WTC11 (cell line): ENCODE measurements at places on chromosomes 5 and 9. TPM values are rescaled to one million over a fixed set of nuclear protein-coding genes. Genes with fewer than 3 reads are reported as not detected.

DNA sequence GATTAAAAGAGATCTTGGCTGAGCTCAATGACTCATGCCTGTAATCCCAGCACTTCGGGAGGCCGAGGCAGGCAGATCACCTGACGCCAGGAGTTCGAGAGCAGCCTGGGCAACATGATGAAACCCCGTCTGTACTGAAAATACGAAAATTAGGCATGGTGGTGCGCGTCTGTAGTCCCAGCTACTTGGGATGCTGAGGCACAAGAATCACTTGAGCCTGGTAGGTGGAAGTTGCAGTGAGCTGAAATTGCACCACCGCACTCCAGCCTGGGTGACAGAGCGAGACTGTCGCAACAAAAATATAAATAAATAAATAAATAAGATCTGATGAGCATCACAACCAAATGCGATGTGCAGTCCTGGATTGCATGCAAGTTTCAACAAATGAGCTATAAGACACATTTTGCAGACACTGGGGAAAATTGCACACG is 8.7 kb upstream of the ENG start:
- H3K36me3 ChIP-seq: no peaks in the 10 kb centered on the region
- no peak overlapping the region for H3K4me3 ChIP-seq
- DNase-seq: no peak
- H3K27ac ChIP-seq: peak overlapping the region; percentile 60; the same call in 1 of the 2 replicates
- 0 out of 2 replicates have a peak, but pooled peaks cover under 1% of the 10 kb centered on the region for H3K4me1 ChIP-seq
- H3K27me3 ChIP-seq: no peaks in the 10 kb centered on the region

DNA sequence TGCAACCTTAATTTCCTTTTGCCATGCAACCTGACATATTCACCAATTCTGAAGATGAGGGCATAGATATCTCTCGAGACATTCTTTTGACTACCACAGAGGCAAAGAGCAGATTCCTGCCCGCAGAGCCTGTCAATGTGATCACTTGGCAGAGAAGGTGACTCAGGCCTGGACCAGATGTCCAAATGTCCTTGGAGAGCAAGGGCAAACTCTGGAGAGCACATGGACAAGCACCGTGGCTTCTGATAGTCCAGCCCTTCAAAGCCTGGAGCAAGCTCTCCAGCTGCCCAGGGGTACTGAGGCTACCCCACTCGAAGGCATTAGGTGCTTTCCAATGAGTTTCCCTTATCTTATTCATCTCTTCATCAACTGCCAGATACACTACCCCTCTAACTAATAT is 50.4 kb upstream of the ALDH1B1 start:
- no peaks in the 10 kb centered on the region for H3K36me3 ChIP-seq
- H3K4me1 ChIP-seq: peaks cover 10% of the 10 kb centered on the region
- H3K27me3 ChIP-seq: peaks cover 31% of the 10 kb centered on the region
- DNase-seq: no peak
- no peak overlapping the region for H3K4me3 ChIP-seq

- H3K27me3 ChIP-seq: no peaks in the 10 kb centered on the region
- peaks cover 33% of the 10 kb centered on the region for H3K4me1 ChIP-seq
- H3K4me3 ChIP-seq: no peak overlapping the region
- no peak for DNase-seq
- no peaks in the 10 kb centered on the region; the same call in 1 of the 2 replicates for H3K36me3 ChIP-seq
Observed at GRCh38 chr5:119948162-119948561, 318.8 kb downstream of the FAM170A start.

DNA sequence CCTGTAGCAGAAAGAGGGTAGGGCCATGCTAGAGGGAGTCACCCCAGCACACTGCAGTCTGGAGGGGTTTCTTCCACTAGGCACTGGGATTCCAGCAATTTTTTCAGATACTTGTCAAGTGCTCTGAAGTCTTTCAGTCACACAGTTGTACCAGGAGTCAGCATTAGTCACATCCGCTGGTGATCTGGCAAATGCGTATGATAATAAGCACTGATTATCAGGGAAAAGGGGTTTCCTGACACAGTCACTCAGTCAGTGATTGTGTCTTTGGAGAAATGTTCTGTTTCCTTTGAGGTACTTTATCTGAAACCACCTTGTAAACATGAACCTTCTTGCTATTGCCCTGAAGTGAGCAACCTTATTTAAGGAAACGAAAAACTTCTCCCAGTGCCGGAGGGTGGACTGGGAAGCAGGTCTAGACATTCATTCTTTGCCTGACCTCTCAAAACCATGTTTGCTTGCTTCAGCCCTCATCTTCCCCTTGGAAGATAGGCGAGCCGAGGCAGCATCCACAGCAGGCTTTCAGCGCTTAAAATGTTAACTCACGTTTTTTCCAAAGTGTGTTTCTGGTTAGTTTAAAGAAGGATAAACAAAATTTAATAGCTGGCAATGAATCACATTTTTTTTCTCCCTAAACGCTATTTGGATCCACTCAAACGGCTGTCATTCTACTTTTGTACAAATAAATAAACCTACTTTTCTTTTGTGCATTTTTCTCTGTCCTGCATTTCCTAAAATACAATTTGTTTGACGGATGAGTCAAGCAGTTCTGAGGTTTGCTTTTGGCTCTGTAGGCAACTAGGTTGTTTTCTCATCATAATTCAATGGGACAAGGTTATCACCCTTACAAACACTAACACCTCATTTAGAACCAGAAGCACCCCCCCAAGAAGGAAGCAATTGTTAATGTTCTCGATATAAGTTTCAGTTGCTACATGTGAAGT is 77.7 kb downstream of the FOXD1 start:
- no peak overlapping the region for H3K27ac ChIP-seq
- no peak overlapping the region for H3K4me3 ChIP-seq
- no peak for DNase-seq
- peaks cover 17% of the 10 kb centered on the region for H3K4me1 ChIP-seq

DNA sequence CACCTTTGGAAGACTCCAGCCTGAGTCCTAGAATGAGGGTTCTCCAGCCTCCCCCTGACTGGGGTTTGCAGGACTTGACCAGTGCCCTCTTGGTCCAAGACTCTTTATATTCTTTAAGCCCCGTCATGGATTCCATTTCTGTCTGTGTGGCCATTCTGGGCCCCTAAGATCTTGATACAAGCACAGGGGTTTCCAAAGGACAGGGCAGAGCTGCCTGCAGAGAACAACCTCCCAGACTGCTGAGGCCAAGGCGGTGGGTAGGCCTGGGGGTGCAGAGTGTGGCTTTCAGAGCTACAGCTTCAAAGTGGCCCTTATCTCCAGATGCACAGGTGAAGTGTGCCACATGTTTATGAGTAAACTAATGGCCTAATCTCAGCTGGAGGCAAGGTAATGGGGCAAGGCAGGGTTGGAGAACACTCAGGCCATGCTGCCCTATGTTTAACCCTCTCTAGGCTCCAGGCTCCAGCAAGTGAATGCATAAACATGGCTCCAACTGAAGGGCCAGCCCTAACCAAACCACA is 32.1 kb downstream of the FOXI1 start:
- H3K27me3 ChIP-seq: no peaks in the 10 kb centered on the region
- H3K4me1 ChIP-seq: no peaks in the 10 kb centered on the region
- H3K36me3 ChIP-seq: no peaks in the 10 kb centered on the region
- no peak overlapping the region for H3K4me3 ChIP-seq
- H3K27ac ChIP-seq: no peak overlapping the region

GRCh38 chr9:134564431-134565170 is 77.0 kb upstream of the COL5A1 start:
- H3K36me3 ChIP-seq: 0 out of 2 replicates have a peak, but pooled peaks cover 7% of the 10 kb centered on the region
- no peak overlapping the region for H3K27ac ChIP-seq
- no peak for DNase-seq
- no peaks in the 10 kb centered on the region for H3K4me1 ChIP-seq
- peaks cover 3% of the 10 kb centered on the region for H3K27me3 ChIP-seq
- H3K4me3 ChIP-seq: no peak overlapping the region

DNA sequence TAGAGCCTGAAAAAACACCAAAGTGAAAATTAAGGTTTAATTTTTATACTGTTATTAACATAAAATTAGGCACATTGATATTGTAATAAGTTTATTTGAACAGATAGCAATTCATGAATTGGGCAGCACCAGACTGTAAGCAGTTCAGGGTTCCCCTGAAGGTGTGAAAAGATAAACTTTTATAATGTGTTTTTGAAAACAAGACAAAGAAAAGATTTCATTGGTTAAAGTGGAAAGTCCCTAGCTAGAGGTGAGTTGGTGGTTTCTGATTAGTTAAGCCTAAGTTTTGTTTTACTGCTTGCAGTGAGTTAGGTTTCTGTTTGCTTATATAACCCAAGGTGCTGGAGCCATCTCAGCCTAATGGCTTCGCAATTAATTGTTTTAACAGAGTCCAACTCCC is 96.5 kb upstream of the RPS23 start:
- no peak overlapping the region for H3K27ac ChIP-seq
- DNase-seq: no peak
- H3K4me1 ChIP-seq: peaks cover 6% of the 10 kb centered on the region
- H3K36me3 ChIP-seq: peaks cover 14% of the 10 kb centered on the region
- H3K27me3 ChIP-seq: no peaks in the 10 kb centered on the region; the same call in 1 of the 2 replicates
- H3K4me3 ChIP-seq: no peak overlapping the region

- no peak overlapping the region for H3K27ac ChIP-seq
- no peak overlapping the region for H3K4me3 ChIP-seq
- H3K4me1 ChIP-seq: peaks cover 14% of the 10 kb centered on the region
Observed at GRCh38 chr5:31794009-31794408, 155.1 kb downstream of the PDZD2 start.

GRCh38 chr5:98770911-98771322 is 2.5 kb upstream of the RGMB start:
- no peak overlapping the region for H3K27ac ChIP-seq
- H3K4me3 ChIP-seq: peak overlapping the region; percentile 94
- peaks cover 9% of the 10 kb centered on the region for H3K27me3 ChIP-seq
- peaks cover 16% of the 10 kb centered on the region for H3K36me3 ChIP-seq
- H3K4me1 ChIP-seq: peaks cover 51% of the 10 kb centered on the region

DNA sequence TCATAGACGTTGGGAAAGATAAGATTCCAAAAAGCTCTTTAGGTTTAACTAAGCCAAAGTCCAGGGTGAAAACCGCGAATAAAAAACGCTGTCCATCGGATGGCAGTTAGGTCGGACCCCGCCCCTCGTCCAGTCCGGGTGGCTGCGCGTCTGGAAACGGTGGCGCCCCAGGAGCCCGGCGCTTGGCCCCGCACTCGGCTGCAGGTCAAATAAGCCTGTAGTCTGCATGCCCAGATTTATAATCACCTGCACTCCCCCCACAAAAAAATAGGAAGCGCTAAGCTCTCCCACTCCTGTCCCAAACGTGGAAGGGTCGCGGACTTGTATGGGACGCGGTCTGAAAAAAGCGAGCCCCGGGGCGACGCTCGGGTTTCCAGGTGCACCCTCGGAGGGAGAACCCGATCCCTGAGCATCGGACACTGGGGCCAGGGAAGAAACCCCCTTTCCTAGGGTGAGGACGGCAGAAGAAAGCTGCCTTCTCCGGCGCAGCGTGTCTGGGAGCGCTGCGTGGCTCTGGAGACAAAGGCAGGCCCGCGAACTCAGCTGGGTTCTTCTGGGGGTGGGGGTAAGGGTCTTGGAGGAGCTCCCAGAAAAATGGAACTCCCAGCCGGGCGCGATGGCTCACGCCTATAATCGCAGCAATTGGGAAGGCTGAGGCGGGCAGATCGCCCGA is 923 bp upstream of the ZBTB5 start:
- peaks cover 37% of the 10 kb centered on the region for H3K4me1 ChIP-seq
- peak overlapping the region; percentile 98 for H3K4me3 ChIP-seq
- no peaks in the 10 kb centered on the region for H3K27me3 ChIP-seq
- H3K36me3 ChIP-seq: peaks cover 8% of the 10 kb centered on the region

DNA sequence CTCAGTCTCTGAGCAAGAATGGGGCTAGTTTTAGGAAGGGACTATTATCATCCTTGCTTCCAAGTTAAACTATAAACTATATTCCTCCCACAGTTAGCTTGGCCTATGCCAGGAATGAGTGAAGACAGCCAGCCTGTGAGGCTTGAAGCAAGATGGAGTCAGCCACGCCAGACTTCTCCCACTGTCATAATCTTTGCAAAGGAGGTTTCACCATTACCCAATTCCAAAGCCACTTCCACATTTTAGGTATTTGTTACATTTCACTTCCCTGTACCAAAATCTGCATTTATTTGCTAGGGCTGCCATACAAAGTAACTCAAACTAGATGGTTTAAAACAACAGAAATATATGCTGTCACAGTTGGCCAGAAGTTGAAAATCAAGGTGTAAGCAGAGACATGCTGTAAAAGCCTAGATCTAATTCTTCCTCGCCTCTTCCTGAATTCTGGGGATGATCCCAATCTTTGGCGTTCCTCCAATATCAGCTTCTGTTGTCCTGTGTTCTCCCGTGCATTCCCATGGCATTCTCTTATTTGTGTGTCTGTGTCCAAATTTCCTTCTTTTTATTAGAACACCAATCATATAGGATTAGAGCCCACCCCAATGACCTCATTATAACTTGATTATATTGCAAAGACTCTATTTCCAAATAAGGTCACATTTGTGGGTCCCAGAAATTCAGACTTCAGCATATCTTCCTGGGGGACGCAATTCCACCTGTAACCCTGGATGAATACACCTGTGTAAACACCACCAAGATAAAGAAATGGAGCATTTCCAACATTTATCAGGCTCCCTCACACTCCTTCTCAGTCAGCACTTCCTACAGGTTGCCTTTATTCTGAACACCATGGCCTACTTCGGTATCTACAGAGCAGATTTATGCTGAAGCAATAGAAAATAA is 126.8 kb downstream of the GCNT1 start:
- no peaks in the 10 kb centered on the region for H3K36me3 ChIP-seq
- DNase-seq: no peak
- no peaks in the 10 kb centered on the region for H3K27me3 ChIP-seq
- no peak overlapping the region for H3K4me3 ChIP-seq
- H3K27ac ChIP-seq: no peak overlapping the region
- H3K4me1 ChIP-seq: peaks cover 7% of the 10 kb centered on the region

GRCh38 chr9:118170032-118170955 is 466.1 kb downstream of the TLR4 start:
- DNase-seq: peak; percentile 66
- H3K36me3 ChIP-seq: no peaks in the 10 kb centered on the region
- H3K27ac ChIP-seq: no peak overlapping the region
- no peak overlapping the region for H3K4me3 ChIP-seq
- peaks cover 7% of the 10 kb centered on the region for H3K4me1 ChIP-seq
- H3K27me3 ChIP-seq: no peaks in the 10 kb centered on the region; the same call in 1 of the 2 replicates

GRCh38 chr5:122375801-122376200 is 63.8 kb downstream of the SNCAIP start:
- no peak overlapping the region for H3K27ac ChIP-seq
- H3K4me3 ChIP-seq: no peak overlapping the region
- no peak for DNase-seq
- H3K4me1 ChIP-seq: peaks cover 9% of the 10 kb centered on the region; the same call in 1 of the 2 replicates
- no peaks in the 10 kb centered on the region for H3K27me3 ChIP-seq

DNA sequence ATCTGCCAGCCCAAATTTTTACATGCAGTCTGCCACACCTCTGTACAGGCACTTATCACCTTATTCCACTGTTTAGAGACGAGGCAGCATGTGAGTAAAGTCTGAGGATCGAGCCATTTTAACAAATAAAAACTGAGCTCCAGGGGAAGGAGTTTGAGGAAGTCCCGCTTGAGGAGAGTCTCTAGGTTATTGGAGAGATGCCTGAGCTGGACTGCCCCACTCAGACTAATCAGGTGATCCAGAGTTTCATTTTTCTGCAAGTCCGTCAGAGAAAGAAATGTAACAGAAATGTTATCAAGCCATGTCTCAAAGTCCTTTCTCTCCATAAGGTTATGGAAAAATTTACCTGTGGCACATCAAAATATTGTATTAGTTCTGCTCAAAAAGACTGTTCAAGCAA is 5.3 kb downstream of the FBXW2 start:
- H3K36me3 ChIP-seq: peaks cover 38% of the 10 kb centered on the region
- no peak for DNase-seq
- H3K27me3 ChIP-seq: no peaks in the 10 kb centered on the region
- H3K27ac ChIP-seq: no peak overlapping the region

The SMIM33 gene
- not detected in 3 replicates for total RNA-seq

The PTPN3 gene
- total RNA-seq: 1.7 to 2.4 TPM (median 2.1 TPM) in 3 replicates

The TAS2R1 gene
- total RNA-seq: not detected in 3 replicates

The PAEP gene
- total RNA-seq: not detected in 3 replicates

The ACTBL2 gene
- not detected in 3 replicates for total RNA-seq

The ARID3C gene
- total RNA-seq: 0.14 to 0.23 TPM (median 0.15 TPM) in 3 replicates
